ENCODE measurements at places on chromosomes 7 and 10. TPM values are rescaled to one million over a fixed set of nuclear protein-coding genes. Genes with fewer than 3 reads are reported as not detected.

The OPN4 gene
- total RNA-seq = not detected

The CC2D2B gene
- not detected for total RNA-seq

GRCh38 chr10:123786306-123786705 lies 105.3 kb downstream of the CPXM2 start:
- no peak for DNase-seq
- H3K27me3 ChIP-seq = peaks cover 28% of the 10 kb centered on the region
- H3K36me3 ChIP-seq = no peaks in the 10 kb centered on the region
- H3K4me3 ChIP-seq = no peak overlapping the region

- H3K4me3 ChIP-seq = no peak overlapping the region
- no peak overlapping the region for H3K27ac ChIP-seq
- no peaks in the 10 kb centered on the region for H3K36me3 ChIP-seq
- no peaks in the 10 kb centered on the region for H3K27me3 ChIP-seq
Measured at GRCh38 chr7:142838461-142839213, 16.2 kb upstream of the EPHB6 start.

GRCh38 chr10:73920089-73920488 lies 9.2 kb downstream of the PLAU start:
- H3K27me3 ChIP-seq = peaks cover 39% of the 10 kb centered on the region
- no peak overlapping the region for H3K4me3 ChIP-seq
- H3K27ac ChIP-seq = no peak overlapping the region

DNA sequence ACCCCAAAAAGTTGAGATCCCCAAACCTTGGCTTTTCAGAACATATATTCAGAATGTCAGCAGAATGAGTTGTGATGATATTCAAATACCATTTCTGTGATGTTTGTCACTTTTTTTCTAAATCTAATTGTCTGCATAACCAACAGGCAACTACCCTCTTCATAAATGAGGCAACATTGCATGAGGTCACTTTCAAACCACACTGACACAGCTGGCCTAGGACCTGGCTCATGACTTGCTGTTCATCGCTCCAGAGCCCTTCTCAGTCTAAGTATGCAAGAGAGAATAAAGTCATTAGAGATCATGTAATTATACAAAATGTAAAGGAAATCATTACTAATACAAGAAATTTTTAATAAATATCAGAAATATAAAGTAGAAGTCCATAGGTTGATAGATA lies 681.9 kb downstream of the GRM8 start:
- no peak overlapping the region for H3K27ac ChIP-seq
- no peaks in the 10 kb centered on the region for H3K36me3 ChIP-seq
- no peaks in the 10 kb centered on the region for H3K27me3 ChIP-seq
- no peak overlapping the region for H3K4me3 ChIP-seq

GRCh38 chr7:80619741-80620140 lies 18.7 kb upstream of the CD36 start:
- no peak for DNase-seq
- H3K27me3 ChIP-seq = no peaks in the 10 kb centered on the region
- no peak overlapping the region for H3K27ac ChIP-seq
- no peaks in the 10 kb centered on the region for H3K36me3 ChIP-seq
- H3K4me3 ChIP-seq = no peak overlapping the region
- no peaks in the 10 kb centered on the region for H3K4me1 ChIP-seq

GRCh38 chr10:60096761-60097513 lies 190.6 kb upstream of the CCDC6 start:
- H3K4me3 ChIP-seq = no peak overlapping the region
- no peaks in the 10 kb centered on the region for H3K36me3 ChIP-seq
- no peak for DNase-seq
- peaks cover 2% of the 10 kb centered on the region for H3K27me3 ChIP-seq

DNA sequence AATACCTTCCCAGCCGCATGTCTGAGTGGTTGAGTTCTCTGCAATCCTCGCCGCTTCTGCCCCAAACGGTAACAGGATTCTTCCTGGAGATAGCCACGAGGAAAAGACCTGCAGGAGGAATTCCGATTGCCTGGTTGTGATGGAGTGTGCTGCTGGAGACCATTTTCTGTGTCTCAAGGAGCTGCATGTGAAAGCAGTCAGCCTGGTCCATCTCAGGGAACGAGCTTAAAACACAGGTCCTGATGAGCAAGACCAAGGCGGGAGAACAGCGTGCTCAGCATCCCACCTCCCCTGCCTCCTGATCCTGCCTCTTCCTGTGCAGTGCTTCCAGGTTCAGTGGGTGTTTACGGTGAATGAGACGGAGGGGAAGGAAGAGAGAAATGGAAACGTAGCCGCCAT lies 26.5 kb downstream of the VIPR2 start:
- no peaks in the 10 kb centered on the region for H3K36me3 ChIP-seq
- peaks cover 8% of the 10 kb centered on the region for H3K27me3 ChIP-seq
- no peak for DNase-seq
- H3K4me3 ChIP-seq = no peak overlapping the region
- no peak overlapping the region for H3K27ac ChIP-seq

DNA sequence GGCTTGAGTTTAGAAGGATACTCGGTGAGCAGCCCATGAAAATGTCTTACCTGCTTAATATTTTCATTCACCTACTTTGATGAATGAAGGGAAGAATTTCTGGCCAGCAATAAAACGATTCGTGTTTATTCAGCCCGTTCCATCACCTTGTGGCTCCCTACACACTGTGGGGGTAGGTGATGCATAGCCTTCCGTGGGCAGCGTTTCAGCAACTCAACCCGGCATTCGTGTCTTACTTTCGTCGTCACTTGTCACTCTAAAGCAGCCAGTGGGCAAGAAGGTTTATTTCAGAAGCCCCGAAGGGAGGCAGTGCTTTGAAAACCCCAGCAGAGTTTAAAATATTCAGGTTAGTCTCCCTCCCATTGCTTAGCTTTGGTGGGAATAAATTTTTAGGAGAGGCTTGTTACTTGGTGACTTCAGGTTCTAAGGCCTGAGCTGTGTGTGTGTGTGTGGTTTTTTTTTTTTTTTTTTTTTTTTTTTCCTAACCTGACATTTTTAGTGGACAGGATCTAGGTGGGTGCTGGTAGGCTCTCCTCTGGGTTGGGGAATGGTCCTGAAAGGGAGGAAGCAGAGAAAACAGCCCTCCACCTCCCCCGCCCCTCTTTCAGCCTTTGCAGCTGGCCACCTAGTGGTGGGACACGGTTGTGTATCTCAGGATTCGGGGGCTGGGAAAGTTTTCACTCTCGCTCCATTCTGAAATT lies 1.8 kb downstream of the GRK5 start:
- H3K27ac ChIP-seq = peak overlapping the region; percentile 82
- H3K27me3 ChIP-seq = no peaks in the 10 kb centered on the region
- H3K4me3 ChIP-seq = peak overlapping the region; percentile 88
- peak; percentile 81 for DNase-seq
- no peaks in the 10 kb centered on the region for H3K36me3 ChIP-seq
- H3K4me1 ChIP-seq = peaks cover 51% of the 10 kb centered on the region
